Stimulated activated naive CD8-positive, alpha-beta T cell treated with anti-CD3 and anti-CD28 coated beads, Interleukin-15, Interleukin-2, amounts not matched to agents 100 U/mL and 50 U/mL, for 24 hours (primary cell): ENCODE measurements at places on chromosomes 13 and 19.

DNA sequence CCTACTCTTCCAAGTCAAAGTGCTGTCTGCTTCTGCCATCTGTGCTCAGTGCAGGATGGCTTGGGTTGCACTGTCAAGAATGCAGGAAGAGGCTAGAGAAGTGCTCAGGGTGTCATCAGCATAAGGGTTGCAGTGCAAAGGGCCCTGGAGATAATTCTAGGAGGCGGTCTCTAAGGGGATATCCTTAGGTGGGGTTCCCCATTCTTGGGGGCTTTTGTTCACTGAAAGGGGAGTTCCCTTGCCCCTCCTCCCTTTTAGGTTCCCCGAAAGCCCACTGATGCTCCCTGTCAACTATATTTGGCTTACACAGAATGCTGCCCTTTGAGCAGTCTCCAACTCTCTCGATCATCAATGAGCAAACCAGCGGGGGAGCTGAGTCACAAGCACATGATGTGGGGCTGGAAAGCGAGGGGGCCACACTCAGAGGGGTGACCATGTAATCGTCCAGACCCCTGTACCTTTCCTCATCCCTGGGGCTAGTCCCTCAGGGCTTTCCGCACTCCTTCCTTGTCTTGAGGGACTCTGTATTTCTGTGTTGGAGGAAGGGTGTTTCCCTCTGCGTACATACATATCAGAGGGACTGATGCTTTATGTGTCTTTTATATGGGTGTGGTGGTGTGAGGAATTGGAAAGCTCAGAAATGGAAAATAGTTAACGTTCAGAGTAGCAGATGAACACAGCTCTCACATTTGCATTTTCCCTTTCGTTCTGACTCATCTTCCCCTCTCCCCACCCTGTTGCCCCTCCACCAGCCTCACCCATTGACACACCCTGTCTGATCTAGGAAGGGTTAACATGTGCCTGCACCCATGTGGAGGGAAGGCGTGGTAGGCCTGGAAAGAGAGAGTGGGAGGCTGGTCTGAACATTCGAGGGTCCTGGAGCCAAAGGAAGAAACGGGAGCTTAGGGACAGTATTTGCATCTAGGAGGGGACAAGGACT is 6.7 kb downstream of the ZBTB32 start:
- peak; percentile 81 for DNase-seq

GRCh38 chr13:44812818-44813217 is 176.5 kb downstream of the NUFIP1 start:
- no peak for DNase-seq

DNA sequence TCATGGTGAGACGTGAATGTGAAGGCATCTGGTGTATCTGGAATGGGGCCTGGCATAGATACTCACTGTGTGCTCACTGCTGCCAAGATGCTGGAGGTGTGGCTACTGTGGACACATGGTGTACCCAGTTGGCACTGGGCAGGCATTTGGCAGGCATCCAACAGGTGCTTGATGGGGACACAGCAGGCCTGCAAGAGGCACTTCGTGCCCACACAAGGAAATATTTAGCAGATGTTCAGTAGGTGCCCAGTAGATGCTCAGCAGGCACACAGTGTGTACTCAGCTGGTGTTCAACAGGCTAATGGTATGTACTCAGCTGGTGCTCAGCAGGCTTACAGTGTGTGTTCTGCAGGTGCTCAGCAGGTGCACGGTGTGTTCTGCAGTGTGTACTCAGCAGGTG is 14.2 kb downstream of the CRTC1 start:
- no peak for DNase-seq

DNA sequence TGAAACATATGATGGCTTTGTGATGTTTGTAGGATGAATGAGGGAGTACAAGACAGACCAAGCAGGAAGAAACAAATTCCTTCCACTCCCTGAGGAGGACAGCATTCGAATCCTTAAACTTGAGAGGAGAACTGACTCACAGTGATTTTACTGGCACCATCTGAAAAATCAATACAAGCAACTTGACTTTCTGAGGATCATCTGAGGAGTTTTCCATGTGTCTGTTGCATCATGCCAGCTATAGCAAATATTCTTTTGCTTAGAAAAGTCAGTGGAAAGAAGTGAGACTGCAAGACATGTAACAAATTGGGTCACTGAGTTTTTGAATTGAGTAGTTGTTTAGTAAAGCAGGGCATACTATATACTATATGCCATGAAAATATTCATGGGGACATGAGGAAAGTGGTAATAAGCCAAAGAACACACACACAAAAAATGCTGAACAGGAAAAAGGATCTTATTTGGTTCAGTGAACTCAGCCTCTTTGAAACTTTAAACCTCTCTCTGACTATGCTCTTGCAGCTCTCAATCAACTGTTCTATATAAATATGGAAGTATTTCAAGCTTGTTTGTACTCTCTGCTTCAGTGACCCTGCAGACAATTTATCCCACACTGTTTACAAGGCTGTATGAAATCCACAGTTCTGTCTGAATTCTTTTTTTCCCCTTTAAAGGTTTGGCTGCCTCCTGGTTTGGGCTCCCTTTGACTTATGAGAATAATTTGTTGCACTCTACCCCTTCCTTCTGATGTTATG is 35.5 kb downstream of the SERTM1 start:
- DNase-seq, result no peak

DNA sequence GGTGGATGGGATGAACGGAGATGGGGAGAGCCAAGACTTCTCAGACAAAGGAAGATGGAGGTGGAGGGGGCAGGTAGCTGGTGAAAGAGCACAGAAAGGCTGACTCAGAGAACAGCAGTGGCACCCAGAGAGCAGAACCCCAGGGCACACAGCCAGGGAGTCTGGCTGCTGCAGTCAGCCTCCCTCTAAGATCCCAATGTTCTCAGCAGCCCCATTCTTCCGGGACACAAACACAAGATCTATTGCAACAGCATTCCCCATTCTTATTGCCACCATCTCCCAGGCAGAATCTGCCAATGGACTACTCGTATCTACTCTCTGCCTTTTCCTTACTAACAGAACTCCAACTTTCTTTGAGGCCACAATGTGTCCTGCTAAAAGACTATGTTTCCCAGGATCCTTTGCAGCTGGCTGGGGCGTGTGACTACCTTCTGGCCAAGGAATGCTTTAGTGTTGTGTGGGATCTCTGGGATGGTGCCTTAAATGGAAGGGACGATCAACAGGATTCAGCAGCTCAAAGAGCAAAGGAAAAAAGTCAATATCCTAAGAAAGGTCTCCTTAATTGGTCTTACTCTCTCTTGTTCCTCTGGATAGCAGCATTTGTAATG is 7.5 kb downstream of the THAP8 start:
- no peak for DNase-seq

DNA sequence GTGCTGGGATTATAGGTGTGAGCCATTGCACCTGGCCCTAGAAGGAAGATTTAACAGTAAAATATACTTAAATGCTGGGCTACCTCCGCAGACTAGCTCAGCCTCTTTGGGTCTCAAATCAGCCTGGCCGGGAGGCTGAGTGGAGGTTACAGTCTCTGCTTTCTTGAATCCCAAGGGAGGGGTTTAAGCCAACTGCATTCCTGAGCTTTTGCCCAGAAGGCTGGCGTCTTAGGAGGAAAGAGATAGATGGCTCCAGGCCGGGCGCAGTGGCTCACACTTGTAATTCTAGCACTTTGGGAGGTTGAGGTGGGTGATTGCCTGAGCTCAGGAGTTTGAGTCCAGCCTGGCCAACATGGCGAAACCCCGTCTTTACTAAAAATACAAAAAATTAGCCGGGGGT is 623 bp upstream of the C5AR1 start:
- DNase-seq, result no peak

DNA sequence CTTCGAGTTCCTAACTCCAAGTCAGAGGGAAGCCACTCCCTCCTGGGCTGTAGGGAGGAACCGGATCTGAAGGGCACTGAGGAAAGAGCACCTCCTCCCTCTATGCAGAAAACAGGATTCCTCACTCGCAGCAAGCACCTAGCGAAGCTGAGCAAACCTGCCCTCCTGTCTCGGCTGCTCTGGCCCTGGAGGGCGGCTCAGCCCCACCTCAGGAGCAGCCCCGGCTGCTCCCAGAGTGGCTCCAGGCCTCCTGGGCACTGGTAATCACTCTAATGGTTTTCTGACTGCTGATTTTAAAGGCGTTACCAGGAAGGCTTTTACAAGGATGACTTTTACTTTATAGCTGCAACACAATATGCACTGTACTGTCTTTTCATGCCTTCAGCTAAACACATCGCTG is 312.5 kb downstream of the TEX29 start:
- DNase-seq, result no peak

DNA sequence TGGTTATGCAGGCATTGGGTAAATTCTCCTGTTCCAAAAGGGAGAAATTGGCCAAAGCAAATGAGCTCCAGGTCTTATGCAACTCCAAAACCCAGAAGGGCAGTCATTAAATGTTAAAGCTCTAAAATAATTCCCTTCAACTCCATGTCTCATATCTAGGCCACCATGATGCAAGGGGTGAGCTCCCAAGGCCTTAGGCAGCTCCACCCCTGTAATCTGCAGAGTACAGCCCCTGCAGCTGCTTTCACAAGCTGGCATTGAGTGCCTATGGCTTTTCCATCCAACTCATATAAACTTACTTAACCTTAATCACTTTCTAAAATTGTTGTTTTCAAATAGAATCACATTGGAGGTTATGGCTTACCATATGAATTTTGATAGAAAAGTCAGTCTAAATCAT is 44.7 kb upstream of the ZNF429 start:
- DNase-seq, result no peak

GRCh38 chr13:112992931-112993680 is 24.1 kb downstream of the MCF2L start:
- no peak for DNase-seq

DNA sequence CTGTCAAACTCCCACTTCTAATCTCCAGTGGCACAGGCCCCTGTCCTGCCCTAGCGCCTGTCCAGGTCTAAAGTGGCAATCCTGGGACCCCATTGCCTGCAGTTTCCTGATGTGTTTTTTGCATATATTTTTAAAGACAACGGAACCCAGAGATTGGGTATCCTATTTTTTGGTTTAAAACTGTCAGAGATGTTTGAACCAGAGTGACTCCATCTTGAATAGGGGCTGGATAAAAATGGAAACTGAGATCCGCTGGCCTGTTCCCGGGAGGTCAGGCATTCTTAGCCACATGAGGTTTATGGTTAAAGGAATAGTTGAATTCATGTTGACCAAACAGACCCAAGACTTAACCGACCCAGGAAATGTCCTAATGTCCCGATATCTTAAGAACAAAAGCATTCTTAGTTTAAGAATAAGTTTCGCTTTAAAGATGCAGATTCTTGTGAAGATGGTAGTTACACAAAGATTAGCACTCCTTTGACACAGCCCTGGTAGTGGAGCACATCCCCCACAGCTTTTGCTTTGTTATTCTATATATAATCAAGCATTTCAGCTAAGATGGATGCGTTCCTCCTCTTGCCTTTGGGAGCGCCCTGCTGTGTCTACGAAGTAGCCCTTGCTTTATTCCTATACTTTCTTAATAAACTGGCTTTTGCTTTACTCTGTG is 332.1 kb downstream of the UQCRFS1 start:
- DNase-seq, result no peak

GRCh38 chr19:18141031-18141430 is 11.9 kb upstream of the PIK3R2 start:
- DNase-seq, result no peak

GRCh38 chr19:42563352-42564210 is 31.1 kb downstream of the CEACAM8 start:
- peak; percentile 20 for DNase-seq

- DNase-seq, result peak; percentile 54
Measured at GRCh38 chr19:21463449-21464105, 41.8 kb upstream of the ZNF429 start.

- no peak for DNase-seq
Measured at GRCh38 chr19:30070198-30070967, 128.3 kb downstream of the URI1 start.

GRCh38 chr13:44197791-44198770 is 175.5 kb upstream of the SERP2 start:
- peak; percentile 49 for DNase-seq

DNA sequence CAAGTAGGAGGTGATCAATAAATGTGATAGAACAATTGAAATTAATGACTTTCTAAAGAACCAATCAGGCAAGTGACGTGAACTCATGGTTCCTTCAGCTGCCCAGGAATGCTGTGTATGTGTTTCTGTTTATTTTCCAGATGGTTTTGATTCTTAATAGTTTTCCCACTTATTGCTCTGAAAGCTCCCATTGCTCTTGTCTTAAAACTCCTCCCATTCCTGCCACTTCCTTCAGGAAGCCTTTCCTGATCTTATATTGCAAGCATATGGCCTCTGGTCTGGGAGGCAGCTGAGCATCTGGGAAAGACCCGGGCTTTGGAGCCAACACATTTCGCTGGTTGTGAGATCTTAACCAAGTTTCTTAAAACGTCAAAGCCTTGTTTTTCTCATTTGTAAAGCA is 17.1 kb upstream of the LATS2 start:
- no peak for DNase-seq

GRCh38 chr19:37572203-37572602 is 22.4 kb downstream of the ZNF571 start:
- no peak for DNase-seq

DNA sequence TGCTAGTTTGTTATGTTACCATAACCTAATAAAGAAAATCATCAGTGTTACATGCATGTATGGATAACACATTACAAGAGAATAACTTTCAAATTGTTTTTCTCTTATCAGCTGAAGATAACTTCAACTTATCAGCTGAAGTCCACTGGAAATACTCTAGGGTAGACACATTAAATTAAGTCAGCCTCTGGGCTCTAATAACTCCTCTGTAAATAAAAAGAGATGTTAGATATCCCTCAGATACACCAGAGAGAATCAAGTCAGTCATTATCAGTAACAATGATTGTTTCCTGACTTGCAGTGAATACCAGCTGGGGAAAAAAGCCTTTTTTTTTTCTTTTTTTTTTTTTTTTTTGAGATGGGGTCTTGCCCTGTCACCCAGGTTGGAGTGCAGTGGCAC is 1.6 kb upstream of the KBTBD7 start:
- DNase-seq, result no peak
